ACHN (cell line): ENCODE measurements at places on chromosomes 12 and 14.

DNA sequence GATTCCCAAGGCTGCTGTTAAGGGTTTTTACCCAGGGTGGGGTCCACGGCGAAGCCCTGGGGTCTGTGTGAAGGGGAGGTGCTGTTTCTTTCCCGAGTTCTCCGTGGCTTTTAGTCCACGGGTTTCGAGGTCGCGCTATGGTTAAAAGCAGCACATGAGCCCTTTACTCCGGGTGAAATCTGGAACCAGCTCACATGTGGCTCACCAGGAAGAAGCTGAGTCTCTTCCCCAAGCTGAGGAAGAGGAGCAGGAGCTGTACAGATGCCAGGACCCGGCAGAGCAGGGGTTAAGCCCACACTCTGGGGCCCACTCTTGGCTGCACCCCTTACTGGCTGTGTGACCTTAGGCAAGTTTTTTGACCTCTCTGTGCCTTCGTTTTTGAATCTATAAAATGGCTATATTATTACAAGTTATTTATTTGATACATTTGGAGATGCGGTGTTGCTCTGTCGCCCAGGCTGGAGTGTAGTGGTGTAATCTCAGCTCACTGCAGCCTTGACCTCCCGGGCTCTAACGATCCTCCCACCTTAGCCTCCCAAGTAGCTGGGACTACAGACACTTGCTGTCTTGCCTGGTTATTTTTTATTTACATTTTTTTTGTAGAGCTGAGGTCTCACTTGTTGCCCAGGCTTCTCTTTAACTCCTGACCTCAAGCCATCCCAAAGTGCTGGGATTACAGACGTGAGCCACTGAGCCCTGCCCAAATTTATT, 266.3 kb downstream of the AACS start:
- DNase-seq: no peak

GRCh38 chr14:30143627-30144026, 216.0 kb upstream of the PRKD1 start:
- DNase-seq: no peak

- no peak for DNase-seq
These were observed 251.5 kb downstream of the DAD1 start for GRCh38 chr14:22337521-22337920.

GRCh38 chr12:115474539-115475353, 790.8 kb upstream of the TBX3 start:
- no peak for DNase-seq

GRCh38 chr12:88934163-88934747, 354.0 kb upstream of the KITLG start:
- peak; percentile 38 for DNase-seq

- DNase-seq: no peak
These were observed 100.4 kb upstream of the PMCH start for GRCh38 chr12:102298022-102298421.

DNA sequence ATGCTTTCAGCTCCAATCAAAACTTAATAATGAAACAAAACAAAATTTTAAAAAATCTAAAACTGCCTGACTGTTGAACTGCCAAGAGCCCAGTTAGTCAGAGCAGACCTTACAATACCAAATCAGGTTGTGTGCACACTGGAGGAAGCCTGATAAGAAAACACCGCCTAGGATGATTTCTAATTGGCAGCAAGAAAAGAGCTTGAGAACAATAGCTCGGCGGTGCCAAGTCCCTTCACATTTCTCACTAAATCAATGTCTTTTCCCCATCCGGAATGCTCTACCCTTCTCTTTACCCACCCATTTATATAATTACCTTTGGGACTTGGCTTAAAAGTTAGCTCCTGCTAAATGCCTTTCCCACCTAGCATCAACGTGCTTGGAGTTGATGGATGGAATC, 256.7 kb downstream of the C12orf75 start:
- DNase-seq: no peak

- DNase-seq: peak; percentile 63
These were observed 751 bp downstream of the P3H3 start for GRCh38 chr12:6828781-6829535.

DNA sequence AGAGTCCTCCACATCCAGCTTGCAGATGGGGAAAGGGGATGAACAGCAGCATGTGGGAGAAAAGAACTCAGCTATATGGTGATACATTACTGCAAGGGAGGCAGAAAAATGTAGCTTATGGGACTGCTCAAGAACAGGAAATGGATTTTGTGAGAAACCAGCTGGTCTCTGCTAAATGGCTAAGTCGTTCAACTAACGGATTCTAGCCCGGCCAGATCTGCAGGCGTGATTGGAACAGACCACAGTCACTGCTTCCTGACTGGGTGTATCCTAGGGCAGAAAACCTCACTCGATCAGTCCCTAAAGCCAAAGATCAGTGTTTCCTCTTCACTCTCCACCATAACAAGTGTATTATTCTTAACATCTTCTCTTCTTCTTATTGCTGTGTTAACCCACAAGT, 8.1 kb upstream of the PTGDR start:
- no peak for DNase-seq

- peak; percentile 24 for DNase-seq
These were observed 45.5 kb downstream of the YEATS4 start for GRCh38 chr12:69404851-69405565.

GRCh38 chr14:60695327-60695726, 28.8 kb downstream of the SIX4 start:
- no peak for DNase-seq

- DNase-seq: no peak
These were observed 89.4 kb downstream of the R3HDM2 start for GRCh38 chr12:57341275-57341990.

DNA sequence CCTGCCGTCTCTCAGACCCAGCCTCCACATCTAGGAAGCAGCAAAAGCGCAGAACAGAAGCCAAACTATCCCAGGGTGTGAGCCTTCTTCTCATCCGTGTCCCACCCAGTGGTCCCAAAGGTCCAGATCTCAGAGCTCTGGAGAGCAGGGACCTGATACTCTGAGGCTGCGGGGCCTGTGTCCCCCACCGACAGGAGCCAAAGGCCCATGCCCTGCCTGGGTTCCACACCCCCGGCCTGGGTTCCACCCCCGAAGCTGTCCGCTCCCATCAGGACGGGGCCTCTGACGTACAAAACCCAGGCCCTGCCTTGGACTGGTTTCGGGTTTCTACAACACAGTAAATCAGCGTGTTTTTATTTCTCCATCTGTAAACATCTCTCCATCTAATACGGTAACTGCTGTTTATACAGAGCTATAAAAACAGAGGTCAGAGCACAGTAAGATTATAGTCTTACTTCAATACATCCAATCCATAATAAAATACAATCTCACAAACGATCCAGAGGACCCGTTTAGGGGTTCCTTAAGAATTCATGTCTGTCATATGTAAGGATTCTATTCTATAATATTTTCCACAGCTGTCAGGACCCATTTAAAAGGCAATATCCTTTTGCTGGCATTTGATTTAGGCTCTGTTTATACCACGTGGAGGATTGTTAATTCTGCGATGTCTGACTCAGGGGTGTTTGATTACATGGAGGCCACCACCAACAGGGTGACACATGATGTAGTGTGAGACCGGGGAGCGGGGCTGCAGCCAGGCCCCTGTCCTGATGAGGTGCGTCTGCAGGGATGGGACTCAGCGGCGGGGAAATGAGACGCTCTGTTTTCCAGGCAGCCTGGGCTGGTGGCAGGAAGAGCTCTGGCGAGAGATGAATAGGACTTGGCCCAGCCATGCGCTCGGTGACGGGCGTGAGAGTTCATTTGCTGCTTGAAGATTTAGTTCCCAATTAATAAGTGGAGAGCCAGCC, 110.3 kb downstream of the DICER1 start:
- DNase-seq: no peak

DNA sequence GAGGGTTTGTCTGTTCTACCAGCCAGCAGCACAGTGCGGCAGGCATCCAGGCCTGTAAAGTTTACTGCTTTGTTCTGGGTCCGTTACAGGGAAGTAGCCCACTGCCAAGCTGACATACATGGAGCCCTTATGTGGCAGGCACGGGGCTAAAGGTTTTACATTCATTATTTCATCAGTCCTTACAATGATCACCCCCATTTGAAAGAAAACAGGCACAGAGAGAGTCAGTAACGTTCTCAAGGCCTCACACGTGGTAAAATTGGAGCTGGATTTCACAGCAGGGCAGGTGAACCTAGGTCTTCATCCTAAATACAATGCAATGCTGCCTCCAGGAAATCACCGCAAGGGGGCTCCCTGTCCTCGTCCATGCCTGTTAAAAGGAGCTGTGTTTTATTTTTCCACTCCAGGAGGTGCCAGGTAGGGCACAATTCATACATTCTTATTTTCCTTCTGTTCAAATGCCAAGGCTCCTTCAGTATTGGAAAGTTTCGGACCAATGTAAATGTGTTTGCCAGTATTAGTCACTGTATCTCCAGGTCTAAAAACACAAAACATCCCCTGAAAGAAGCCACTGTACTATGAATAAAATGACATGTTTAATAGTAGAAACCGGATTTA, 172.2 kb upstream of the GZMB start:
- peak; percentile 40 for DNase-seq

GRCh38 chr12:109127533-109128242, 11.3 kb downstream of the ACACB start:
- DNase-seq: no peak

GRCh38 chr12:112282920-112283319, 99.3 kb downstream of the HECTD4 start:
- no peak for DNase-seq

DNA sequence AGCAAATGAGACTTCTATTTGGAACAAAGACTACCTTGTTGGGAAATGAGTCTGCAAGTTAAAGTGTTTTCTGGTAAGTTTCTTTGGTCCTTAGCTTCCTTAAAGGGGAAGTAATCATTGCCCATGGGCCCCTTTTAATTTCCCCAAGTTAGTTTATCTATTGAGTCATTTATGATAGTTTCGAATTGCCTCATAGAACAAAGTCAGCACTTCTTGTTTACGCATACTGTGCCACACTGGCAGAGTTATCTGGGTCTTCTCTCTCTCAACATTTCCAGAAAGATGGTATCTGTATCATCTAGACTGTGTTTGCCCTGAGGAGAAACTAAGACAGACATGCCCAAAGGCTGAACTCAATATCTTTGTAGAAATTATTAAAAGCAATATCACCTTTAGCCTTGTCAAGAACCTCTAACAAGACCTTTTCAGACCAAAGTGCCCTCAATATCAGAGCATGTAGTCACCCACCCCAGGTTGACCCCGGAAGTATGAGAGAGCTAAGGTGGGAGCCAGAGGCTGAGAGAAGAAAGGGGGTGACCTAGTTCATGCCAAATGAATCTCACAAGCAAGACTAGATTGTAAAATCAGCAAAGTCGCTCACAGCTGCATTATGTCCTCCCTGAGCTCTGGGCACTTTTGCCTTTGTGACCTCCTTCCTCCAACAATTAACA, 40.0 kb downstream of the GPR65 start:
- no peak for DNase-seq

GRCh38 chr12:9975614-9976013, 4.4 kb downstream of the CLEC12A start:
- DNase-seq: no peak

- no peak for DNase-seq
These were observed 58.4 kb upstream of the OTX2 start for GRCh38 chr14:56868660-56869059.

GRCh38 chr12:3315201-3315661, 175.8 kb upstream of the PRMT8 start:
- no peak for DNase-seq

GRCh38 chr12:92615703-92616102, 87.1 kb upstream of the PLEKHG7 start:
- DNase-seq: no peak

- DNase-seq: no peak
These were observed 57.3 kb downstream of the NTN4 start for GRCh38 chr12:95733141-95733825.

DNA sequence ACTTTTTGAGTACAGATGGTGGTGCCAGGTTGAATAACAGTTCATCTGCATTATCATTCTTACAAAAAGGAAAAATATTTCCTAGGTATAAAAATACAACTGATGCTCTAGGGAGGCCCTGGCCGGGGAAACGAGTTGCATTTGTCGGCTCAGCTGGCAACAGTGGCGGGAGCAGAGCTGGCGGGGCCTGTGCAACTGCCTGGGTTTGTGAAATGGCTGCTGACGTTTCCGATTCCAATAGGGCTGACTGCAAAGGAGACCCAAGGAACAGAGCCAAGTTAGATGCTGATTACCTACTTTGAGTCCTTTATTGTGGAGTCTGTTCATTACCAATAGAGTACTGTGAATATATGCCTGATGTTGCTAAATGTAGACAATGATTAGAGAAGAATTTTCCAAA, 25.8 kb upstream of the PHLDA1 start:
- no peak for DNase-seq

GRCh38 chr12:132249689-132250478, 79.5 kb downstream of the GALNT9 start:
- no peak for DNase-seq

- DNase-seq: peak; percentile 55
These were observed 598 bp downstream of the UBE2N start for GRCh38 chr12:93441081-93441616.

- DNase-seq: no peak
These were observed 1.6 kb upstream of the RPL10L start for GRCh38 chr14:46653031-46653755.

GRCh38 chr14:60668431-60669112, 19.3 kb upstream of the SIX1 start:
- no peak for DNase-seq

GRCh38 chr12:203462-204260, 10.3 kb downstream of the SLC6A12 start:
- DNase-seq: no peak

DNA sequence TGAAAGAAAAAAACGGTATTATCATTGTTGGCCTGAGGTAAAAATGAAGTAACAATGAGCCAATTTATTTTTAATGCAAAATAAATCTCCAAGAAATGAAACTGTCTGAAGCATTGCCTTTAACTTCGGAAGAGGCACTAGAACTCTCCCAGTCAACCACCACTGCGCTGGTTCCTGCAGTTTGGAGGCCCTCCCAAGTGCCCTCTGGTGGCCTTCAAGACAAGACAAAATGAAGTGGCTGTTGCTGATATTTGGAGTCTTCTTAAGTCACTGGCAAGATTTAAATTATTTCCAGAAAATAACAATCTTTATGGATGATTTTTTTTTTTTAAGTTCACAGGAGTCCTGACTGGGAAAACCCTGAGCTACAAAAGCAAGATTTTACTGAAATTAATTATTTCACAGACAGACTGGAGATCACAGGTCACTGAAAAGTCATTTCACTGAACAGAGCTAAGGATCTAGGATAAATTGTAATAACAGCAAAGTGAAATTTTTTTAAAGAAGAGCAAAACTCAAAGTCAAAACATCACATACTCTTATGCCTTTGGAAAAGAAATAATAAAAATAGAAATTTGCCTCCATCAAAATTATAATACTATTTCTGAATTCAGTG, 58.2 kb downstream of the DICER1 start:
- DNase-seq: peak; percentile 68

GRCh38 chr14:22980672-22981089, 1.7 kb downstream of the AJUBA start:
- peak; percentile 74 for DNase-seq
